ENCODE measurements at places on chromosomes 4 and X. TPM values are rescaled to one million over a fixed set of nuclear protein-coding genes. Genes with fewer than 3 reads are reported as not detected.

- H3K27ac ChIP-seq = no peak overlapping the region
- H3K27me3 ChIP-seq = no peaks in the 10 kb centered on the region
- H3K4me1 ChIP-seq = no peaks in the 10 kb centered on the region
- DNase-seq = peak; percentile 4
Measured at GRCh38 chr4:9880406-9881197, 99.2 kb downstream of the DRD5 start.

The ABCE1 gene
- 47.2 TPM for total RNA-seq

GRCh38 chrX:150767045-150767395 is 73.8 kb downstream of the MTMR1 start:
- H3K4me3 ChIP-seq = no peak overlapping the region
- H3K4me1 ChIP-seq = no peaks in the 10 kb centered on the region
- no peaks in the 10 kb centered on the region for H3K27me3 ChIP-seq
- no peak for DNase-seq
- H3K36me3 ChIP-seq = no peaks in the 10 kb centered on the region

GRCh38 chrX:14930663-14931062 is 57.4 kb downstream of the MOSPD2 start:
- H3K4me1 ChIP-seq = no peaks in the 10 kb centered on the region
- H3K4me3 ChIP-seq = no peak overlapping the region
- no peak overlapping the region for H3K27ac ChIP-seq
- H3K36me3 ChIP-seq = no peaks in the 10 kb centered on the region
- no peak for DNase-seq

DNA sequence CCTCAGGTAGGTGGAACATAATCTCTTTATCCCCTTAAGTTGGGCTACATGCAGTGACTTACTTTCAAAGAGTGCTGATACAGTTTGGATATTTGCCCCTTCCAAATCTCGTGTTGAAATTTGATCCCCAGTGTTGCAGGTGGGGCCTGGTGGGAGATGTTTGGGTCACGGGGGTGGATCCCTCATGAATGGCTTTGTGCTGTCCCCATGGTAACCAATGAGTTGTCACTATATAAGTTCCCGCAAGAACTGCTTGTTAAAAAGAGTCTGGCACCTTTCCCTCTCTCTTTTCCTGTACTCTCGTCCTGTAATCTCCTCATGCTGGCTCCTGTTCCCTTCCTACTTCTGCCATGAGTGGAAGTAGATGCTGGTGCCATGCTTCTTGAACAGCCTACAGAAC is 71.3 kb downstream of the GLRA3 start:
- no peak overlapping the region for H3K27ac ChIP-seq
- DNase-seq = no peak
- no peak overlapping the region for H3K4me3 ChIP-seq
- no peaks in the 10 kb centered on the region for H3K36me3 ChIP-seq

DNA sequence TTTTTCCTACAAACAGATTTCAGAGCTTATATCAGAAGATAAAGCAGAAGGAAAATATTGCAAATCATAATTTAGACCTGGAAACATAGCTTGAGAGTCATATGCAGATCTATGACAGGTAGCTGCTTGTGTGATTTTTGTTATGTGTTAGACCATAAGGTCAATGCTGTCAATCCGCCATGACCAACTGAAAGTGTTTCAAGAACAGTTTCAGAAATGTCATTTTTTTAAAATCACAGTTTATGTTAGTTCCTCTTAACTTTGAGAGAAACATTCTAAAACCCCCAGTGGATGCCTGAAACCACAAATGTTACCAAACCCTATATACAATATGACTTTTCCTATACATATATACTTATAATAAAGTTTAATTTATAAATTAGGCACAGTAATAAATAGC is 391.3 kb upstream of the FAM241A start:
- H3K27me3 ChIP-seq = no peaks in the 10 kb centered on the region
- no peak for DNase-seq
- H3K4me3 ChIP-seq = no peak overlapping the region
- no peaks in the 10 kb centered on the region for H3K36me3 ChIP-seq

GRCh38 chr4:153146031-153146430 is 58.2 kb upstream of the TRIM2 start:
- no peaks in the 10 kb centered on the region for H3K36me3 ChIP-seq
- H3K27me3 ChIP-seq = no peaks in the 10 kb centered on the region
- no peak for DNase-seq
- no peak overlapping the region for H3K4me3 ChIP-seq
- no peak overlapping the region for H3K27ac ChIP-seq

The RBM47 gene
- total RNA-seq = 79.9 TPM

The RPS6KA6 gene
- total RNA-seq = 0.99 TPM

- DNase-seq = no peak
- no peak overlapping the region for H3K4me3 ChIP-seq
- H3K4me1 ChIP-seq = peaks cover 4% of the 10 kb centered on the region
- no peaks in the 10 kb centered on the region for H3K27me3 ChIP-seq
- no peak overlapping the region for H3K27ac ChIP-seq
- H3K36me3 ChIP-seq = no peaks in the 10 kb centered on the region
Measured at GRCh38 chrX:53291596-53291995, 10.2 kb upstream of the IQSEC2 start.

DNA sequence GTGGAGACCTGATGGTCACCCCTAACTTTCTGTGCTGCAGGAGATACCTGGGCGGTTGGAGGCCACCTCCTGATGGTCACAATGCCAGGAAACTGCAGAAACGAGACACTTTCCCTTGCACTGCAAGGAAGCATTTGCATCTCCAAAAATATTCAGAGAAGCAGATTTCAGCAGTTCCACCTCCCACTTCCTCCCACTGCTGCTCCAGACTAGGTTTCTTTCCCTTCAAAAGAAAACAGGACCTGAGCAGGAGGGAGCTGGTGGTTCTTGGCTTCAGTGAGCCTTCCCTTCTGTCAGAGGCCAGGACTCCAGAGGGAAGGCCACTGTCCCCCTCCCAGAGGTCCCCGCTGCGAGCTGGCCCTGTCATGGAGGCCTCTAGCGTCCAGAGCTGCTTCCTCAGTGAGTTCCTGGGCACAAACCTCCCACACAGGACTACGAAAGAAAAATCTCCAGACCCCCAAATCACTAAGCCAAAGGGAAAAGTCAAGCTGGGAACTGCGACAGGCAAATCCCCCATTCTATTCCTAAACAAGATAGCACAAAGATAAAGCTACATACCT is 35.9 kb downstream of the GPM6B start:
- H3K4me1 ChIP-seq = no peaks in the 10 kb centered on the region
- no peak for DNase-seq
- no peaks in the 10 kb centered on the region for H3K27me3 ChIP-seq
- no peak overlapping the region for H3K4me3 ChIP-seq
- no peak overlapping the region for H3K27ac ChIP-seq

DNA sequence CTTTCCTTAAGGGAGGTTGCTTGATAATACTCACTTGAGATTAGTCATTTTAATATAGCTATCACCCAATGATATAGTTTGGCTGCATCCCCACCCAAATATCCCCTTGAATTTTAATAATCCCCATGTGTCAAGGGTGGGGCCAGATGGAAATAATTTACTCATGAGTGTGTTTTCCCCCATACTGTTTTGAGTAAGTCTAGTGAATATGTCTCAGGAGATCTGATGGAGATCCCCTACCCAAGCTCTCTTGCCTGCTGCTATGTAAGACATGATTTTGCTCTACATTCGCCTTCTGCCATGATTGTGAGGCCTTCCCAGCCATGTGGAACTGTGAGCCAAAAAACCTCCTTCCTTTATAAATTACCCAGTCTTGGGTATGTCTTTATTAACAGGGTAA is 539.7 kb upstream of the GRID2 start:
- H3K4me3 ChIP-seq = no peak overlapping the region
- H3K27me3 ChIP-seq = no peaks in the 10 kb centered on the region
- H3K4me1 ChIP-seq = no peaks in the 10 kb centered on the region
- no peak overlapping the region for H3K27ac ChIP-seq
- H3K36me3 ChIP-seq = no peaks in the 10 kb centered on the region
- DNase-seq = no peak

DNA sequence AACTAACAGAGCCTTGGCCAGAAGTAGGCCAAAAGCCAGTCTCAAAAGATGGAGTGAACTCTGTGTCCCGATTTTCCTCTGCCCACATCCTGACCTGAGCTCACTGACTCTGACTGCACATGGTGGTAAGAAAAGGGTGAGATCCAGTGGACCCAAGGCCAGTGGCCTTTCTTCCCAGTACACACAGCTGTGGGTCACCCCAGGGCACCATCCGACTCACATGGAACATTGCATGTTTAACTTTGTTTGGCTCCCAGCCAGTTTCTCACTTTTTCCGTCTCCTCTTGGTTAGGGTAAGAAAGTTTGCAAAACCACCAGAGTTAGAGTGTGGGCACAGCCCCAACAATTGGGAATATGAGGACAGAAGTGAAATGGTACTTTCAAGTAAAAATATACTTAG is 69.8 kb downstream of the GAB1 start:
- DNase-seq = peak; percentile 45
- H3K27ac ChIP-seq = no peak overlapping the region
- H3K27me3 ChIP-seq = no peaks in the 10 kb centered on the region
- H3K4me3 ChIP-seq = no peak overlapping the region
- peaks cover 18% of the 10 kb centered on the region for H3K4me1 ChIP-seq

DNA sequence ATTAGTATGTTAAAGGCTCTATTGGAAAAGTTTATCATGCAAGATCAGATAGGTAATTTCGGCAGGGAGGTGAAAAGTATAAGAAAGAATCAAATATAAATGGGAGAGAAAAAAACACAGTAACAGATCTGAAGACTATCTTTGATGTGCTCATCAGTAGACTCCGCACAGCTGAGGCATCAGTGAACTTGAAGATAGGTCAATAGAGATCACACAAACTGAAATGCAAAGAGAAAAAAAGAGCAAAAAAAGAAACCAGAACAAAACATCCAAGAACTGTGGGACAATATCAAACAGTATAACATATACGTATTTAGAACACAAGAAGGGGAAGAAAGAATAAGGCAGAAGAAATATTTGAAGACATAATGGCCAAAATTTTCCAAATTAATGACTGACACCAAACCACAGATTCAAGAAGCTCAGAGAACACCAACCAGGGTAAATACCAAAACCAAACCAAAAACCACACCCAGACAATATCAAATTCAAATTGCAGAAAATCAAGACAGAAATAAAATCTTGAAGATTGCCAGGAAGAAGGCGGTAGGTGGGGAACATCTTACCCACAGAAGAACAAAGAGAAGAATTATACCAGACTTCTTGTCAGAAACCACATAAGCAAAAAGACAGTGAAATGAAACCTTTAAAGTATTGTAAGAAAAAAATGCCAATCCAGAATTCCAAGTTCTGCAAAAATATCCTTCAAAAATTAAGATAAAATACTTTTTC is 29.1 kb downstream of the PFKFB1 start:
- H3K4me1 ChIP-seq = no peaks in the 10 kb centered on the region
- DNase-seq = no peak

The SPATA18 gene
- 8.0 TPM for total RNA-seq

DNA sequence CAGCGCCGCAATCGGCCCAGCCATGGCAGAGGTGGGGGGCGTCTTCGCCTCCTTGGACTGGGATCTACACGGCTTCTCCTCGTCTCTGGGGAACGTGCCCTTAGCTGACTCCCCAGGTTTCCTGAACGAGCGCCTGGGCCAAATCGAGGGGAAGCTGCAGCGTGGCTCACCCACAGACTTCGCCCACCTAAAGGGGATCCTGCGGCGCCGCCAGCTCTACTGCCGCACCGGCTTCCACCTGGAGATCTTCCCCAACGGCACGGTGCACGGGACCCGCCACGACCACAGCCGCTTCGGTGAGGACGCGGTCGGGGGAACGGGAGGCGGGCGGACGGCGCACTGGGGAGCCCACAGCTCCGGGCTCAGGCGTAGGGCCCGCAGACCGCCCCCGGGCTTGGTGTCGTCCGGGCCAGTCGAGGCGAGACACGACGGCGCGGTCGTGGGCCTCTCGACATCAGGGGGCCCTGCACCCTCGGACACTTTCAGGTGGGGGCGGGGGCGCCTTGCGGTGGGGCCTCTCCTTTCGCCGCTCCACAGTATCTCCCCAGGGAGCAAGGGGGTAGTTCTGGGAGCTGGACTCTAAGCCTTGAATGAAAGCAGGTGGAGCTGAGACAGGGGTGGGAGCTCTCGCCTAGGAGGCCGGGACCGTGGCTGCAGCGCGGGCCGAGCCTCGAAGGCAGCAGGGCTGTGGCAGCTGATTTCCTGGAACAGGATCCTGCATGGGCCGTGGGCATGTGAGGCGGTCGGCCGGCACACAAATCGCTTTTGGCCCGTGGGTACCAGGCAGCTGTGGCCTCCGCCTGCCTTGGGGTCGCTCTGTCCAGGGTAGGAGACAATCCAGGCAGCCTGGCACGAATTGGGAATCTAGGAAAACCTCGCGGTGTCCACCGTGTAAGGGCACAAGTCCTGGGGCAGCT is 722 bp downstream of the FGF16 start:
- H3K27ac ChIP-seq = no peak overlapping the region
- no peak overlapping the region for H3K4me3 ChIP-seq
- no peaks in the 10 kb centered on the region for H3K27me3 ChIP-seq
- no peaks in the 10 kb centered on the region for H3K36me3 ChIP-seq
- H3K4me1 ChIP-seq = no peaks in the 10 kb centered on the region

DNA sequence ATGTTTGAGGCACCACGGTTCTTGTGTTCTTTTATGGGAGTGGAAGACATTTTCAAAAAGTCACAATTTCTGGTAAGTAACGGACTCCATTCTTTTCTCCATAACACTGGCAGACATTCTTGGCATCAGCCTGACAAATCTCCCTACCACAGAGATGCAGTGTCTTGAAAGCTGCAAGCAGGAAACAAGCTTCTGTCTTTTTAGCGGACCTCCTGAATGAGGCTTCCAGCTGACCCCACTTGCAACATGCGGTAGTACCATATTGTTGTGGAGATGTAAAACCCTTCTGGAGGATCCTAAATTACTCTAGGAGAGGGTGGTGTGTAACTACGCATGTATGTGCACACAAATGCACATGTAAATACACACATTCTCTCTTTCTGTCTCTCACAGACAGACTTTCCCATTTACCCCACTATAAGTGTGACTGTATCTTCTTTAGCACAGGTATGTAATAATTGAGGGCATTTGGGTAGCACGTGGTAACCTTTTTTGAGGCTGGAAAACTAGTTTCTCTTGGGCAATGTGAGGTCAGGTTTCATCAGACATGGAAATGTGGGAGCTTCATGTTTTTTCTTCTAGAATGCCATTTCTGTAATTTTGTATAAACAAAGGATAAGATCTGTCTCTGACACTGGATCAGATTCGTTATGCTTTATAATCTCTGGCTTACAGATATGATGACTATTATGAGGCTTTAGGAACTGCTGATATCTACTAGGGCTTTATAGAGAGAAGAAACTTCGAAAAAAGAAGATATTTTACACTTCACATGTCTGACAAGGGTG is 130.1 kb downstream of the MGST2 start:
- H3K27me3 ChIP-seq = no peaks in the 10 kb centered on the region
- no peaks in the 10 kb centered on the region for H3K36me3 ChIP-seq

DNA sequence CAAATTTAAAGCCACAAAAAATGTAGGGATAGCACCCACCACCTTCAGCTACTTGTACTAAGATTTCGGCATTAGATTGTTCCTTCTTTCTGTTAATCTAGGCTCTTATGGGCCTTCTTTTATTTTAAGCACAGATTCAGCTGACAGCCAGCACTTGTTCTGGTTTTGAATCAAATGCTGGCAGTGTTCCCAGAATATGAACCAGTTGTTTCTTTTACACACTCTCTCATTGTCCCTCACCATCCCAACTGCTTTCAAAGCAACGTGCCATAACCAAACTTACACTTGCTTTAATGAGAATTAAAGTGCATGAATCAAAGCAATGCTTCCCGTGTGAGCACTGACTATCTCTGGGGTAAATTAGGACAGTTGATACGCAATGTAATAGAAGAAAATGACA is 744.5 kb upstream of the FAM241A start:
- no peaks in the 10 kb centered on the region for H3K36me3 ChIP-seq
- H3K27me3 ChIP-seq = no peaks in the 10 kb centered on the region
- no peaks in the 10 kb centered on the region for H3K4me1 ChIP-seq
- H3K4me3 ChIP-seq = no peak overlapping the region
- no peak overlapping the region for H3K27ac ChIP-seq
